Left cardiac atrium (tissue), 4 donors: ENCODE measurements at places on chromosomes 2 and 18. TPM values are rescaled to one million over a fixed set of nuclear protein-coding genes. Genes with fewer than 3 reads are reported as not detected.

- no peak for DNase-seq
These were observed 145.6 kb downstream of the PLCL1 start for GRCh38 chr2:197950006-197950405.

DNA sequence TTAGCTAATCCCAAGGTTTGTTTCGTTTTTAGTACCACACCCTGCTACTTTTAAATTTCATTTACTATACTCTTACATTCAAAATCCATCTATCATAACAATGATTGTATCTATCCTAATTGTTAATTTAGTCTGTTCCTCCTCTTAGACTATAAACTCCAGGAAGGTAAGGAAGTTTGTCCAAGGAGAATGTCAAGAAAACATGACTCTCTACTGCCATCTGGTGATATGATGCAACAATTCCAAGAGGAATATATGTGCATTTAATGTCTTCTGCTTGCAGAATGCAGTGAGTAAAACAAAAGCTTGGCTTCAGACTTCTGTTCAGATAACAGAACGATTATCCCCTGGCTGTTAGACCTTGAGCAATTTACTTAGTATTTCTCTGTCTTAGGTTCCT, 1267.1 kb downstream of the LRP1B start:
- no peak for DNase-seq

Gene CHRNA1
- total RNA-seq: 0.16 TPM

GRCh38 chr2:219495531-219496122, 3.1 kb upstream of the GMPPA start:
- DNase-seq: peak; percentile 67

DNA sequence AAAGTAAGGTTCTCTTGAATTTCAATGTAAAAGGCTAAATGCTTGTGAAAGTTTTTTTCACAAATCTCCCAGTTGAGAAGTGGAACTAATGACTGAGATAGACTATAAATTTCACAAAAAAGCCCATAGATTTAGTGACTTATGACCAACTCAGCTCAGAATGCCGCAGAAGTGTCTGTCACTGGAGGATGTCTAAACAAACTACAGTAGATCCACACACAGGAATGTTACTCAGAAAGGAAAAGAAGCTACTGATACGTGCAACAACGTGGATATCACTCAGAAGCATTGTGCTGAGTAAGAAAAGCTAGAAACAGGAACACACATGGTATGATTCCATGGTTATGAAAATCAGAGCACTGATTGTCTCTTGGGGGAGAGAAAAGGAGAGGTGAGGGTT, 151.9 kb downstream of the DOCK10 start:
- no peak for DNase-seq

Gene ATP8B1
- total RNA-seq: 6.4 TPM

GRCh38 chr18:2994603-2995432, 18.1 kb downstream of the LPIN2 start:
- DNase-seq: peak; percentile 48

DNA sequence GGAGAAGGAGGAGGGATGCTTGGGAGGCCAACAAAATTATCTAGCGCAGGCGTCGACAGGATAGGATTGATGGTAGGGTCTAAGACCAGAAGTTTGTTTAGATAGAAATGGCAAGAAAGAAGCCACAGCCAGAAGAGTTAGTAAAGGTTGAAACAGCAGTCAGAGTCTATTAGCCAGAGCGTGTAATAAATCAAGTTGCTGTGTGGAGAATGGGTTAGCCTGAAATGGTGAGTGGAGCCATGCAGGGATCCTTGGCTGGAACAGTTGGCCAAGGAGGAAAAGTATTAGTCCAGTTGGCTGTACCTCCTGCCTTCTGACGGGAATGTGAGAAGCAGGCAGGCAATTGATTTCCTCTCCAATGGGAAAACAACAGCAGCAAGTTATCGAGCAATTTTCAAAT, 190.7 kb upstream of the CCDC68 start:
- DNase-seq: no peak

DNA sequence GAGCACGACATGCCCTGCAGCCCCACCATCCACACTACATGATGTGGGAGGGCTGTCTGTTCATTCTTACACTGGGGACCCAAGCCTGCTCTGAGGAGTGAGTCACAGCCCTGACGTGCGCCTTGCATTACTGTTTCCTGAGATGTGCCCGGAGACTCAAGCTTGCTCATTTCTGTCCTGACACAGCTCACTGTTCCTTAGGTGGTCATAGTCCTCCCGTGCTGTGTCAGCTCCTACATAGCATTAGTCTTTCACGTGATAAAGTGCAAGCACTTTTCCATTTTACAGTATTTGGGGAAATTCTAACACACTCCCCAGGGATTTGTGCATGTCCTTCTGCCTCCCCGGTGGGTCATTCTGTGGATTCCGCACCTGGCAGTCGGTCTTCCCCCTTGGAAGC, 46.2 kb upstream of the TRIM43B start:
- DNase-seq: no peak

Gene B3GNT7
- total RNA-seq: 4.5 TPM

DNA sequence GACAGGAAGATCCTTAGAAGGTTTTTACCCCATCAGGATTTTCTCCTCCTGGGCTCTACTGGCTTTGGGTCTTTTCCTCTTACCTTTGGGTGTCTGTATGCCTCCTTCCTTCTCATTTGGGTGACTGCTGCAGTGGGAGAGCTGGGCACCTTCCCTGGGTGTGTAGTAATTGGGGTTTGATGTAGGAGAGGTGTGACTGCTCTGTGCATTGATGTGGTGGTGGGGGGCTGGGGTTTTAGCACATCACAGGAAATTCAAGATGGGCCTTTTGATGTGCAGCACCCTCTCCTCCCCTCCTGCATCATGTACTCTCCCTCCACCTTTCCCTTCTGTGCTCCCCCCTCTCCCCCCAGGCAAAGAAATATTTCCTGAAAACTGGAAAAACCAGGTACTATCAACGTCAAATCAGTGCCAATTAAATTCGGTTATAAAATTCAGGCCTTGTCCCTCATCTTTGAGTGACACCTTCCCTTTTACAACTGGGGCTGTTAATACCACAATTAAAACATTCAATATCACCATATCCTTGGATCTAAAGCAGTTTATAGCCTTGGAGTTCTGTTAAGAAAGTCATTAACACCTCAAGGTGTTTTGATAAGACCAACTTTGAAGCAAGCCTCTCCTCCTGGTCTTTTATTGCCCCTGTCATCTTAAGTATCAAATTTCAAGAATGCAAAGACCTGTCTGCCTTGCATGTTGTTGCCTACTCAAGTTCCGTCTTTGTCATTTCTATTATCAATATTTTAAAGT, 23.3 kb downstream of the EDAR start:
- no peak for DNase-seq

Gene GPR55
- not detected for total RNA-seq

Gene CFAP65
- not detected for total RNA-seq

DNA sequence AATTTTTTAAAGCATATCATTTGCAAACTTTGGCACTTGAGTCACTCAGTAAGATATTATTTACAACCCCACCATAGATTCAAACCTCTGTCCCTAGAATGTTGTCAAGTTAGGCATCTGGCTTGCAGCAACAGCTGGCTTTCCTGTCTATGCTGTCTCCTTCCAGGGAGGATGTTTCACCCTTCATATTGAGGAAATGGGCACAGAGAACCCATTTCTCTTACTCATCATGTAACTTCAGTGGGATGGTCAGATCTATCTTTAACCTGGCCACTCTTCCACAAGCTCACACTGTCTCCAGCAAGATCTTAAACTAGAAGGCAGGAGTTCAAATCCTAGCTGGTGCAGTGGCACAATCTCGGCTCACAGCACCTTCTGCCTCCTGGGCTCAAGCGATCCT, 15.8 kb downstream of the LCT start:
- DNase-seq: no peak

- DNase-seq: no peak
These were observed 110.7 kb upstream of the APCDD1 start for GRCh38 chr18:10343778-10344177.

DNA sequence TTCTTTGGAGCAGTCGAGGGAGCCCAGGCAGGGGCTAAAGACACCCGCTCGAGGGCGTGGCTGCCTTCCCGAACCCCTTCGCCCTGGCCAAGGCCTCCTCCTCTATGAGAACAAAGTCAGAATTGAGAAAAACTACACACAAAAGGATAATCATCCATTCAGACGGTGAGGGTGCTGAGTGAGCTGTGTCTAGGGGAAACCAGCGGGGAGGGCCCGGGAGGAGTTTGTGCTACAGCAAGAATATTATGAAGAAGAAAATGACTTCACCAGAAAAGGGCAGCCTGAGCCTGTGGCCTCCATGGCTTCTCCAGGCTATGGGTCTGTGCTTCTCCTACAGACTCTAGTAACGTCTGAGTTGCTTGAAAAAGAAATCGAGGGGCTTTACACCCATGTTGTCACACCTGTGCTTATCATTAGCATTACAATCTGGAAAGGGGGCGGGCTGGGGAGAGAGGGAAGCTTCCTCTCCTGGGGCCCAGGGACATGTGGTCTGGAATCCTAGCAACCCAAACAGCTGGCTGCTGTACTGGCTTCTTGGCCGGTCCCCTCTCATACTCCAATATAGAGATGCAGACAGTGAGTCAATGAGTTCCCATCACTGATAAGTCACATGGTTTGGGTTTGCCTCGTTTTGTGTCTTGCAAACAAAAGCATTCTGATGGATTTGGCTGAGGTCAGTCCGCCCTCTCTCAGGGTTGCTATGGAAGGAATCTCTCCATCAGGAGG, 52.0 kb upstream of the ARL4C start:
- DNase-seq: peak; percentile 25

Gene NCKAP5
- 5.8 TPM for total RNA-seq

Gene DSG2
- total RNA-seq: 51.0 TPM

Gene NT5DC4
- total RNA-seq: not detected

DNA sequence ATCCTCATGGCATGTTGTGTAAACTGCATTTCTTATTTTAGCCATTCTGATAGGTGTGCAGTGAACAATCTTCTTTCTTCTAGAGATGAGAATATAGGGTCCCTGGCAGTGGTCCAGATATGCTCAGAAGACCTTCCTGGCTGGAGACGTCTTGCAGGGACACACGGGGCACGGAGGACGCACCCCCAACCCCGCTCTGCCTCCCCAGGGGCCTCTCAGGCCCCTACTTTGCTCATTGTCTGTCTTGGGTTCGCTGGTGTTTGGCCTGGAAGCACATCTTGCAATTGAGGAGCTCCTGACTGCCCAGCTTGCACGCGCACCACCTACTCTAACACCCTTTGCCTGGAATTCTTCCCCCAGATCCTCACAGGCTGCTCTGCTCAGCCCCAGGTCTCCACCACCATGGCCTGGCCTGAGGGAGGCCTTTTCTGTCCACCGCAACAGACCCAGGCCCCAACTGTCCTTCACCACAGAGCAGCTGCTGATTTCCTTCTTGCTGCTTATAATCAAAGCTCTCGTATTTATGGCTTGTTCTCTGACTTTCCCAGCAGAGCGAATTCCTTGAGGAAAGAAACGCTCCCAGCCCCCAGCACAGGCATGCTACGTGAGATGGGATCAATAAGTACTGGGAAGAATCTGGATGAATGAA, 295.9 kb upstream of the HDAC4 start:
- no peak for DNase-seq

Gene DGUOK
- total RNA-seq: 33.7 TPM

Gene CELF4
- 0.79 TPM for total RNA-seq

Gene RASGRP3
- total RNA-seq: 39.9 TPM

- DNase-seq: no peak
These were observed 437.5 kb downstream of the NR4A2 start for GRCh38 chr2:155895016-155895415.

Gene TEX44
- not detected for total RNA-seq

Gene HOXD1
- total RNA-seq: 0.21 TPM

- no peak for DNase-seq
These were observed 690 bp downstream of the SDC1 start for GRCh38 chr2:20224164-20224715.

DNA sequence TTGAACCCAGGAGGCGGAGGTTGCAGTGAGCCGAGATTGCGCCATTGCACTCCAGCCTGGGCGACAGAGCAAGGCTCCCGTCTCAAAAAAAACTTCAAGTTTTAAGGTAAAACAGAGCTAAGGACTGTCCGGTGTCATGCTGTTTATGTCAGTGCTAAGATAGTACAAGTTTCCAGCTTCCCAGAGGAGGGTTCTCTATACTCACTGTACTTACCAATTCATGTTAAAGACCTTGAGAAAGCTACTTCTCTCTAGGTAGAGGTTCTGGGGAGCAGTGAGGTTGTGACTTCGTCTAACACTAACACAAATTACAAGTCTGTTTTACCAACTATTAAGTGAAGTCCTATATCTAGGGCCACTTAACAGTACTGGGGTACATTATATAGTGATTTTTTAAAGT, 18.8 kb downstream of the METTL21A start:
- DNase-seq: no peak

Gene PTPRN
- not detected for total RNA-seq

GRCh38 chr2:45823723-45824206, 172.3 kb downstream of the PRKCE start:
- peak; percentile 73 for DNase-seq

Gene CD8B2
- not detected for total RNA-seq

Gene AGAP1
- 22.5 TPM for total RNA-seq

Gene HOXD3
- total RNA-seq: 0.73 TPM

Gene CNTNAP5
- total RNA-seq: not detected

GRCh38 chr2:31058096-31059035, 79.9 kb downstream of the GALNT14 start:
- no peak for DNase-seq

Gene CAPN14
- total RNA-seq: 0.12 TPM

DNA sequence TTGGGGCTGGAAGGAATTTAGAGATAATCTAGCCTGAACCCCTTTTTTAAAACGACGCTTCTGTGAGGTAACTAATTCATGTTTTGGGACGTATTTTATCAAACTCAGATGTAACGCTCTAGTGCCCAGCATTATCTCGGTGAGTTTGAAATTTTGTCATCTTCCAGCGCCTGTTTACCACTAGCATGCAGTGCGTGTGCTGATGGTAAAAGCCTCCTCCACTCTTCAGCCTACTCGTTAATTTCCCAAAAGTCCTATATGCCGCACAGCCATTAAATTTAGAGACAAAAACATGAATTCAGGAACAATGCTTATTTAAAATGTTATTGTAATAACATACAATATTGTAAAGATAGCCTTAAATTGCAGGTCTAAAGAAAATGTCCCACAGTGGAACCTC, 2.8 kb downstream of the ZCCHC2 start:
- no peak for DNase-seq
